ENCODE measurements at places on chromosomes 1 and 21. TPM values are rescaled to one million over a fixed set of nuclear protein-coding genes. Genes with fewer than 3 reads are reported as not detected.

The DR1 gene
- total RNA-seq, result 39.2 TPM

The NUF2 gene
- 28.7 TPM for total RNA-seq

The TNFSF4 gene
- total RNA-seq, result 0.55 TPM

The LCE2C gene
- total RNA-seq, result not detected

The LCE3E gene
- not detected for total RNA-seq

The TLCD4 gene
- total RNA-seq, result 24.6 TPM

The ERVH48-1 gene
- total RNA-seq, result not detected

The H3-3A gene
- total RNA-seq, result 228 TPM

The TIE1 gene
- total RNA-seq, result 0.08 TPM

The CXADR gene
- total RNA-seq, result 25.9 TPM

The LCE6A gene
- not detected for total RNA-seq

The SLC25A34 gene
- 1.3 TPM for total RNA-seq

The TFF1 gene
- total RNA-seq, result not detected

The RHD gene
- 1.2 TPM for total RNA-seq

The ETV3L gene
- total RNA-seq, result not detected

The AGO3 gene
- total RNA-seq, result 11.7 TPM

The RAB3B gene
- 0.08 TPM for total RNA-seq

The CLCA4 gene
- not detected for total RNA-seq

The RAB13 gene
- 52.4 TPM for total RNA-seq

The IPO9 gene
- 20.8 TPM for total RNA-seq

The B3GALT2 gene
- 0.40 TPM for total RNA-seq

The FNDC10 gene
- total RNA-seq, result 7.1 TPM

The HOOK1 gene
- total RNA-seq, result not detected

The MRPL55 gene
- 59.6 TPM for total RNA-seq

The C1QC gene
- not detected for total RNA-seq

The LCE2B gene
- not detected for total RNA-seq

The VAMP4 gene
- total RNA-seq, result 6.8 TPM

The INAVA gene
- total RNA-seq, result not detected

The CACNA1S gene
- 0.05 TPM for total RNA-seq

The FMN2 gene
- total RNA-seq, result 35.4 TPM

The AIRE gene
- total RNA-seq, result not detected

The PIGV gene
- total RNA-seq, result 18.8 TPM

The IFI44L gene
- not detected for total RNA-seq

The HSD3B1 gene
- total RNA-seq, result not detected

The FAAH gene
- total RNA-seq, result 2.1 TPM

The FLVCR1 gene
- total RNA-seq, result 17.3 TPM

The CFH gene
- total RNA-seq, result 1.7 TPM

The LORICRIN gene
- total RNA-seq, result not detected

The KCND3 gene
- total RNA-seq, result 0.11 TPM

The RRAGC gene
- total RNA-seq, result 19.3 TPM

The ZSWIM5 gene
- 2.6 TPM for total RNA-seq

The RPL5 gene
- 2,582 TPM for total RNA-seq

The CLCA2 gene
- 0.08 TPM for total RNA-seq

The PTGER3 gene
- 0.03 TPM for total RNA-seq

The ADAMTS4 gene
- total RNA-seq, result not detected

The LRRC3 gene
- total RNA-seq, result 1.5 TPM

The TFF2 gene
- not detected for total RNA-seq

The TFF3 gene
- total RNA-seq, result 0.13 TPM

The TEX38 gene
- not detected for total RNA-seq
